ENCODE measurements at places on chromosomes 7 and 10.

- DNase-seq: no peak
Observed at GRCh38 chr7:125681508-125681907, 751.9 kb upstream of the POT1 start.

DNA sequence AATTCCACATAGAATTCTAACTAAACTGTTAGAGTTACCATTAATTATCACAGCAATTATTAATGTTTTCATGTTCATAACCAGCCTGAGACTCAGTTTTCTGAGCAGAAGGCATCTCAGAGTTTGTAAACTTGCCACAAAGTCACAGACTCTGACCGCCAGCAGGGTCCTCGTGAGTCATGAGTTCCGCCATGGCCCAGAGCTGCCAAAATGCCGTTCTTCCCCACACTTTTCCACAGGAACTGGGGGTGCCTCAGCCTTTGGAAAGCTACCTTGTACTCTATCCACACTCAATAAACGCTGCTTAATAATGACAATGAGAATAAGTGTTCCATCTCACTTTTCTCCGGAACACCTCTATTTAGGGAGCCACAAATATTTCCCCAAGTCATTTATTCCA lies 22.1 kb upstream of the INHBA start:
- DNase-seq: no peak

DNA sequence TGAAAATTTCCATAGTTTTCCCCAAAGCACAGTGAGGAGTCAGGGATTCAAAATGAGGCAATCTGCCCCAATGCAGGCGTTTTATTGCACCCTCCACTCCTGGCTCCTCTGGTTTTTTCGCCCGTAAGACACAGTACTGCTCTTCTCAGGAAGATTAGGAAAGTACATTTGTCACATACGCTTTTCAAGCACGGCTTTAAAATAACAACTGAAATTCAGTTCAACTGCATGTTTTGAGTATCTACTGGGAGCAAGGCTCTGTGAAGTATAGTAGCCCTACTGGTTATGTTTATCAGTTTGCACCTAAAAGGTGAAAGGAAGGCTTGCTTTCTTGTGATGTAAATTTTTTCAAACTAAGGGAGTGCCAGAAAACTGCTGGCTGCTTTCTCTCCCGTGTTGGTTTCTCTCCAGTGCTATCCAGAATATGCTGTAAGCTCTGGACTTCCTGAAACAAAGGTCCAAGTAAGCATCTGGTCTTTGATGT lies 1.9 kb upstream of the SGMS1 start:
- DNase-seq: no peak

GRCh38 chr10:72087392-72087968 lies 871 bp downstream of the SPOCK2 start:
- DNase-seq: peak; percentile 71

GRCh38 chr7:149772241-149772955 lies 990 bp downstream of the ZNF467 start:
- peak; percentile 31 for DNase-seq

GRCh38 chr10:49419005-49419404 lies 23.1 kb upstream of the DRGX start:
- DNase-seq: no peak

DNA sequence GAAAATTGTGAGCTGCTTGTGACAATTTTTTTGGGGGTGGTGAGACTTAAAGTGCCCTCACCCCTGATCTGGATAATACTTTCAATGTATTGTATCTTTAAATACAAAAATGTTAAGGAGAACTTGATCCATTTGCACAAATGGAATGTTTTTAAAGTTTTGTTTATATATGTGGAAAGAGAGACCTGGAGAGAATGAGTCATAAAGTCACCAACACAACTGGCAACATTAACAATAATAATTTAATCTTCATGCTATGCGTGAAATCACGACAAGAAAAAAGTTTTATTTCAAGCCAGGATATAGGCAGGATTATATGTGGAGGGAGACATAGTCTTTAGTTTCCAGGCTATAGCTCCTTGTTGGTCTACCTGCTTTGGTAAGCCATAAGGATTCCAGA lies 537.5 kb downstream of the GPAM start:
- no peak for DNase-seq

DNA sequence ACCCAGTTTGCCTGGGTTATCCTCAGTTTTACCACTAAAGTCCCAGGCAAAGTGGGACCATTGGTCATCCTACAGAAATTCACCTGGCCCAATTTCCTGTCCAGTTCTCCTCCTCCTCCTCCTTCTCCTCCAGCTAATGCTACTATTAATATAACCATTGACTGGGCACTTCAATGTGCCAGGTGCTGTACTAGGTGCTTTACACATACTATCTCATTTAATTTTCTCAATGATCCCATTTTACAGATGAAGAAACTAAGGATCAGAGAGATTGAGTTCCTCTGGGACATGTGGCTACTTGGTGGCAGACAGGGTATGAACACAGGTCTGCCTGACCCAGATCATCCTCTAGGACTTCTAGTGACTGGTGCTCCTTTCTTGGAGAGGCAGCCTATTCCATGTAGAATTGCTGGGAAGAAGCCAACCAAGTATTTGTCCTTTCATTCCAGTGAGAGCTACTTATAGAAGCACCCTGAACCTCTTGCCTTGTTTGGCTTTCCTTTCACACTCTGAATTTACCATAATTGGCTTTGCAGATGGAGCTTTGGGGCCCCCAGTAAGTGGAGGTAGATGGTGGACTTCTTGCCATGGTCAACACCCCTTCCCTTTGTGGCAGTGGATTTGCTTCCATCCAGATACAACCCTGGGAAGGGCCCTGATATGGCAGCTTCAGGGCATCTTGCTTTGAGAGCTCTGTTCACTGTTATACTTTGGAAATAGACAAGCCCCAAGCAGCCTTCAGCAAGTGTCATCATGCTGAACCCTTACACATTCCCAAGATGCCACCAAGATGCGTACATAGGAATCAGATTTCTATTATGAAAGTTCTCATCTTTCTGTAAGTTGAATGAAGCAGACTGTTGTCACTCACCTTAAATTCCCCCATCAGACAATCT lies 78.7 kb downstream of the MYOF start:
- DNase-seq: no peak

- no peak for DNase-seq
Observed at GRCh38 chr7:88001744-88002530, 67.9 kb downstream of the ADAM22 start.

DNA sequence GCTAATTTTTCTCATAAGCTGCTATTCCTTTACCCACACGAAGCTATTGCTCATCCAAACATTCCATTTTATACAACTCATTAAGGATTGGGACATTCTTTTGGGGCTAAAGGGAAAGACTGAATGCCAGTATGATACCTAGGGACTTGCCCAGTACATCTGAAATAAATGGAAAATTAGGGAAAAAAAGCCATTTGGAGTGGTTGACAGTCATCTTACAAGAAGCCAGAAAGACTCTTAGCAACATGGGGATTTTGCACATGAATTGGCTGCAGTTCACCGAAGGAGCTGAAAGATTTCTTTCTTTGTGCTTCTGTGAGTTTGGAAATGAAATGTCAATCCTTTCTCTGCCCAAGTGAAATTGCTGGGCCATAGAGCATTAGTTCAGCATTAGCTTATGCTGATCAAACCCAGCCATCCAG lies 43.3 kb upstream of the MTURN start:
- DNase-seq: no peak

DNA sequence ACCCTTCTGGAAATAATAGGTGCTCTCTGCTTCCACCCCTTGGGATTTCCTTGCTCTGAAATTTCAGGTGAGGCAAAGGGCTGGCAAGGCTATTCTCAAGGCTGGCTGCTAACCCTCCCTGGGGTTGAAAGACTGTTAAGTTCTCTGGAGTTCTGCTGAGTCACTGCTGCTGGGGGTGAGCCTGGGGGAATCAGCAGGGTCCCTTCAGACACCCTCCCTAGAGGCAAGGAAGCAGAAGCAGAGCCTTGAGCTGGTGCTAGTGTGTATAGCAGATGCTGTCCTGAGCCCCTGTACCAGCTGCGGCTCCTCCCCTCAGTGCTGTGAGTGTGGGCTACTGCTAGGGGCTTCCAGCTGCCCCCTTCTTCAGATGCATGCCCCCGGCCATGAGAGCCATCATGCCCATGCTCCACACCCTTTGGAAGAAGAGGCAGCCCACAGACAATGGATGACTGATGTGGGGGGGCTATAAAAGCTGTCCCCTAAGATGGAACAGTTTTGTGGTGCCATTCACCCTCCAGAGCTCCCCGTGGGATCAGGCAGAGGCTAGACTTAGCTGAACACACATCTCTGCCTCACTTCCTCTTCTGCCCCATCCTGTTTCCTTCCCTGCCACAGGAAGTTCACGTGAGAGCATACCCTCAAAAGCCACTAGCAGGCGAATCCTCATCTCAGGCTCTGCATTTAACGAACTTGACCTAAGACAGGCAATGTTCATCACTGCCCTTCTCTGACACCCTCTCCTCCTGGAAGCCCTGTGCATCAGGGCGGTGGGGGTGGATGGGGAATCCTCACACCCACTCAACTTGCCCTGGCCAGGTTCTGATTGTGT lies 91.8 kb downstream of the SH3PXD2A start:
- peak; percentile 48 for DNase-seq

DNA sequence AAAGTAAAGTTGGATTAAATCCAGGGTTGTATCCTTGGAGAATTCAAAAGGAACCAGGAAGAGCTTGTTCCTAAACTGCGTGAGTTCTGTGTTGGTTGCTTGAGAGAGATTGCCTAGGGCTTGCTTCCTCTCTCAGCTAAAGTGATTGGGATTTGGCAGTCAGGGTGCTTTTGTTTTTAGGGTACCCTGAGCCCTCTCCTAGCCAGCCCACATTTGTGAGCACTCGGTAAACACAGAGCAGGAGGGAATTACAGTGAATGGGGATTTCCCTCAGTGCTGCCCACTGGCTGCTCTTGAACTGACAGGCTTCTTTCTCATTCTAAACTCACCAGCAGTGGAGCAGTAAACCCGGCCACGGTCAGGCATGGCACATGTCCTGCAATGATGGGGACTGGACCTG lies 146.9 kb downstream of the TPST1 start:
- no peak for DNase-seq

DNA sequence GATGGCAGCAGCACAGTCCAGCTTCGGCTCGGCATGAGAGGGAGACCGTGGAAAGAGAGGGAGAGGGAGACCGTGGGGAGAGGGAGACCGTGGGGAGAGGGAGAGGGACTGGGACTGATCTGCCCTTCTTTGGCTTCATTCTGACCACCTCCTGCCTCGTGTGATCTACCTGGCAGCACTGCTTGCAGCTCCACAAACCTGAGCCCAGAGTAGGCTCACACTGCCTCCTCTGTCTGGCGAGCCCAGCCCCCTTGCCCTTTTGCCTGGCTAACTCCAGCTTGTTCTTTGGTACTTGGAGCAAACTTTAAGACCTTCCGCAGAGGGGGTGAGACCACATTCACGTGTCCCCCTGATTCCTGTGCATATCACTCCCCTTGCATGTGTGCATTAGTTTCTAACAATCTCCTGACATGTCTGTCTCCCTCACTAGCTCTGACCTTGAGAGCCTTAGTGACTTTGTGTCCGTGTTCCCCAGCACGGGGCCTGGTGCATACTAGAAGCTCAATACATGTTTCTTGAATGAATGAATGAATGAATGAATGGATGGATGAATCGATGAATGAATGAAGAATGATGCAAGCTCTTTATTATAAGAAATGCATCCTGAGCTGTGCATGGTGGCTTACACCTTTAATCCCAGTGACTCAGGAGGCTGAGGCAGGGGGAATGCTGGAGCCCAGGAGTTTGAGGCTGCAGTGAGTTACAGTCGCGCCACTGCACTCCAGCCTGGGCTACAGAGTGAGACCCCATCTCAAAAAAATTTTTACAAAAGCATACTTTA lies 31.2 kb downstream of the UBTD1 start:
- DNase-seq: no peak

GRCh38 chr7:28106321-28106829 lies 74.2 kb downstream of the JAZF1 start:
- no peak for DNase-seq

Data from CD4-positive, alpha-beta T cell treated with Interleukin-17A for 4 hours (primary cell).